ENCODE measurements at places on chromosomes 5 and 9. TPM values are rescaled to one million over a fixed set of nuclear protein-coding genes. Genes with fewer than 3 reads are reported as not detected.
A peak's percentile ranks its signal among the peaks of the same experiment; 100 is the strongest.

The LVRN gene
- not detected for total RNA-seq

GRCh38 chr9:82334286-82334685, 345.7 kb downstream of the SPATA31D1 start:
- peak; percentile 90 for DNase-seq
- H3K4me1 ChIP-seq, result peaks cover 54% of the 10 kb centered on the region
- no peak overlapping the region for H3K4me3 ChIP-seq
- peak overlapping the region; percentile 40 for H3K27ac ChIP-seq

- no peaks in the 10 kb centered on the region for H3K4me1 ChIP-seq
- H3K27ac ChIP-seq, result no peak overlapping the region
- no peak for DNase-seq
- no peak overlapping the region for H3K4me3 ChIP-seq
Observed at GRCh38 chr9:75950998-75951397, 60.5 kb downstream of the PCSK5 start.

- no peak overlapping the region for H3K27ac ChIP-seq
- peaks cover 9% of the 10 kb centered on the region for H3K4me1 ChIP-seq
- DNase-seq, result no peak
- H3K4me3 ChIP-seq, result no peak overlapping the region
- no peaks in the 10 kb centered on the region for H3K27me3 ChIP-seq
Observed at GRCh38 chr5:96312383-96312782, 120.7 kb downstream of the PCSK1 start.

DNA sequence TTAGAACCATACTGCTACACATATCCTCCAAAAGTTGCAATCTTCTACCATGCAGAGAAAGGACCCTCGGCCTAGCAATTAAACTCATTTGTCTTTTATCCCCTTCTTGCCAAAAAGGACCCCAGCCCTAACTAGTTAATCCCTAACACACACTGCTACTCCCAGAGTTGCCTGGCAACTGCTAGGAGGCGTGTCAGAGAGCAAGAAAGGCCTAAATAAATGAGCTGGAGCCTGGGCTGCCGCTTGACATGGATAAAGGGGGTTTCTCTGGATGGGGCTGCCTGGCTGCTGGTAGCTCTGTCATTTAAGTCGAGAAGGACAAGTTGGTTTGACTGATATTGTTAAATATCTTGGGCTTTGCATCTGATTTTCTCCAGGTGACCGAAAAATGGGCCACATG, 194.8 kb downstream of the CRB2 start:
- H3K27ac ChIP-seq, result no peak overlapping the region
- no peaks in the 10 kb centered on the region for H3K36me3 ChIP-seq
- H3K4me1 ChIP-seq, result no peaks in the 10 kb centered on the region
- DNase-seq, result no peak
- H3K27me3 ChIP-seq, result no peaks in the 10 kb centered on the region

DNA sequence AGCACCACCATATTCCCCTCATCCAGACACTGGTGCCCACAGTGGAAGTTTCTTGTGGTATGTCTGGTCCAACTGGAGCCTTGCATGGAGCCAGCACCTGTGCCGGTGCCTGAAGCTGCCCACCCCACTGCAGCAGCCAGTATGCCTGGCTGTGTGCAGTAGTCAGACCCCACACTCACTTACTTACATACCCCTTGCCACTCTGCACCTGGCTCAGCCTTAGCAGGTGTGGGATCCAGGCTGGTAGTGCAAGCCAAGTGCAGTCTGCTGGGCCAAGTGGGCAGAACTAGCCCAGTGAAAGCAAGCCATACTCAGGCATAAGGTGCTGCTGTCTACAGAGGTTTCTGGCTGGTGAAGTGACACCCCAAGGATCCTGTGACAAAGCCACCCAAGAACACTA, 871.4 kb upstream of the C9orf72 start:
- no peak overlapping the region for H3K4me3 ChIP-seq
- no peaks in the 10 kb centered on the region for H3K4me1 ChIP-seq
- H3K27me3 ChIP-seq, result no peaks in the 10 kb centered on the region
- H3K27ac ChIP-seq, result no peak overlapping the region
- no peaks in the 10 kb centered on the region for H3K36me3 ChIP-seq

The IGFBPL1 gene
- total RNA-seq, result 0.76 TPM

- H3K27ac ChIP-seq, result peak overlapping the region; percentile 85
- H3K27me3 ChIP-seq, result no peaks in the 10 kb centered on the region
- peak; percentile 92 for DNase-seq
- peak overlapping the region; percentile 41 for H3K4me3 ChIP-seq
Observed at GRCh38 chr5:67998709-67999261, 216.8 kb upstream of the PIK3R1 start.

The INSYN2B gene
- 43.2 TPM for total RNA-seq

The CTNND2 gene
- not detected for total RNA-seq

DNA sequence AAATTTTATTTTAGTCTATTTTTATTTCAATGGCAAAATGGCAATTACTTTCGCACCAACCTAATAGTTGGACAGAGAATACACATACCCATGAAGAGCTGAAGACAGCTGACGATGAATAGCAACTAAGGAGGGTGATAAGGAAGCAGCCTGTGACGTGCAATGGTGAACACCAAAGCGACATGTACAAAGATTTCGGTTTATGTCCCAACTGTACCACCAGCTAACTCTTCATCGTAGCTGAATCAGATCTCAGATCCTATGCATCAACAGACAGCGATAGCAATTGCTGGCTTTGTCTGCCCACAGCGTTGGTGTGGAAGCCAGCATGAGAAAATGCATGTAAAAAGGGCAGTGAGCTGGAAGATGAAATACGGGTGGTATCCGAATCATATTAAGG, 130.6 kb upstream of the ANKH start:
- peaks cover 16% of the 10 kb centered on the region for H3K4me1 ChIP-seq
- no peak for DNase-seq
- H3K27ac ChIP-seq, result no peak overlapping the region
- H3K36me3 ChIP-seq, result no peaks in the 10 kb centered on the region
- H3K4me3 ChIP-seq, result no peak overlapping the region

- no peaks in the 10 kb centered on the region for H3K36me3 ChIP-seq
- H3K4me1 ChIP-seq, result no peaks in the 10 kb centered on the region
- H3K27ac ChIP-seq, result no peak overlapping the region
- no peak overlapping the region for H3K4me3 ChIP-seq
- no peak for DNase-seq
Observed at GRCh38 chr5:174550026-174550425, 174.4 kb upstream of the MSX2 start.

GRCh38 chr5:80041527-80041926, 6.4 kb downstream of the THBS4 start:
- DNase-seq, result no peak
- peaks cover 38% of the 10 kb centered on the region for H3K27me3 ChIP-seq
- no peak overlapping the region for H3K4me3 ChIP-seq
- H3K4me1 ChIP-seq, result no peaks in the 10 kb centered on the region
- H3K36me3 ChIP-seq, result no peaks in the 10 kb centered on the region
- H3K27ac ChIP-seq, result no peak overlapping the region

The SPAG8 gene
- 0.76 TPM for total RNA-seq

GRCh38 chr5:158324236-158324635, 465.3 kb upstream of the CLINT1 start:
- DNase-seq, result no peak
- no peaks in the 10 kb centered on the region for H3K27me3 ChIP-seq
- no peak overlapping the region for H3K4me3 ChIP-seq
- H3K36me3 ChIP-seq, result no peaks in the 10 kb centered on the region

DNA sequence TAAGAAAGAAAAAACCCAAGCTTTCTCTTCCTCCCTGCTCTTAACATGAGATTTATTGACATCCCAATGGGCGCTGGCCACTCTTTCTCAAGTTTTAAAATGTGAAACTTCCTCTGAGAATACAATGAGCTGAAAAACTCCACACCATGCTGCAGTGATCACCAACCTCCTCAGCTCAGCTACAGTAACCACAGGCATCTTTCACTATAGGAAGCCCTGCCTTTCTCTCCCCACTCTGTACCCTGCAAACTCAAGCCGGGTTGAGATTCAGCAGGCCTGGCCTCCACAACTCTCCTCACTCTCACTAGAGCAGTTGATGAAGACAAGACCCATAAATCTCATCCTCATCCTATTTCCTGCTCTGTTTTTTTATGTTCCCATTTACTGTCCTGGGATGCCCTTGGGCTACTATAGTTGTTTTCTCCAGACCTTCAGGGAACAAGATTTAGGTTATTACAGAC, 48.3 kb downstream of the SH3TC2 start:
- H3K27me3 ChIP-seq, result peaks cover 8% of the 10 kb centered on the region
- H3K4me3 ChIP-seq, result no peak overlapping the region
- no peak overlapping the region for H3K27ac ChIP-seq
- DNase-seq, result no peak

DNA sequence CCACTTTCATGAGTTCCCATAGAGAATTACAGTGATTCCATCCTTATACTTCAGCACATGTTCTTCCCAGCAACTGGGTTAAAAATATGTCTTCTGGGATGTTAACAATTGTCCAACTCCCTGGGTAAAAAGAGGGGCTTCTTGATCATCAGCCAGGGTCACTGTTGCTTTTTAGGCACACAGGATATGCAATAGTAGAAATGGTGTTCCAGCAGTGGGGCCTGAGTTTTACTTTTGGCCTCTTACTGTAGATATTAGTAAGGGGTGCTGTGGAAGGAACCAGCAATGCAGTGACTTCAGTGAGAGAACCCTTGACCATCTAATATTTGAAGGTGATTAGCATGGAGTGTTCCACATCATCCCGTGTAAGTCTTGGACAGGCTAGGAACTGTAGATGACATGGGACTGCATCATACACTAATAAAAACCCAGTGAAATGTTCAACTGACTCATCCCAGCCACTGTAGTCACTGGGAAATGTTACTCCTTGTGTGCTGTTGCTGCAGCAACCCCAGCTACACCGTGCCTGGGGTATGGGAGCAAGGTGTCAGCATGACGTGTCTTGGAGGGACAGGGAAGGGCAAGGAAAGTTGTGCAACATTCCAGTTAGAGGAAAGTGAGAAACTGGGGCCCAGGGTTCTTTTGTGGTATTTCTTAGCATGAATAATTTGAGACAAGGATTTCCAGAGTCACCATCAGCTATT, 610.9 kb downstream of the RAB3C start:
- peak overlapping the region; percentile 87 for H3K27ac ChIP-seq
- no peaks in the 10 kb centered on the region for H3K36me3 ChIP-seq
- H3K4me3 ChIP-seq, result no peak overlapping the region
- DNase-seq, result peak; percentile 99
- H3K4me1 ChIP-seq, result peaks cover 10% of the 10 kb centered on the region
- no peaks in the 10 kb centered on the region for H3K27me3 ChIP-seq

- no peak overlapping the region for H3K27ac ChIP-seq
- no peak overlapping the region for H3K4me3 ChIP-seq
- H3K27me3 ChIP-seq, result no peaks in the 10 kb centered on the region
- DNase-seq, result peak; percentile 54
- H3K4me1 ChIP-seq, result peaks cover 15% of the 10 kb centered on the region
Observed at GRCh38 chr9:3954331-3955304, 345.2 kb downstream of the GLIS3 start.

GRCh38 chr9:89732295-89732938, 127.6 kb downstream of the GADD45G start:
- no peak overlapping the region for H3K4me3 ChIP-seq
- no peaks in the 10 kb centered on the region for H3K27me3 ChIP-seq
- DNase-seq, result no peak
- H3K27ac ChIP-seq, result no peak overlapping the region

The OR13F1 gene
- total RNA-seq, result not detected

DNA sequence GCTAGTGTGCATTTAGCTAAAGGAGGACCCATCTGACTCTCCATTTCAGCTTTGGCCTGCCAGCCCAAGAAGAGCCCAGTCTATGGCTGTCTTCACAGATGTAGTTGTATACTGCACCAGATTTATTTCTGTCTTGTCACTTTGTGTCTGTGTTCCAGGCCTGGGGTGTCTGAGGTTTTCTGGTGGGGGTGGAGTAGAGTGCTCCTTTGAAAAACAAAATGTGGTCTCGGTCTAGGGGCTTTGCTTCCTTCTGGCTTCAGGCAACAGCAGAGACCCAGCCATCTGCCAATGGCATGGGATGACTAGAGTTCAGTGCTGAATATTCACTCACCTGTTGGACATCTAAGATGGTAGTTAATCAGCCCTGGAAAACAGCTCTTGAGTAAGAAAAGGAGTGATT, 10.9 kb downstream of the IGIP start:
- H3K27ac ChIP-seq, result no peak overlapping the region
- no peak overlapping the region for H3K4me3 ChIP-seq
- H3K36me3 ChIP-seq, result no peaks in the 10 kb centered on the region
- H3K27me3 ChIP-seq, result no peaks in the 10 kb centered on the region

The PCSK5 gene
- total RNA-seq, result 3.9 TPM

- H3K27me3 ChIP-seq, result no peaks in the 10 kb centered on the region
- H3K4me3 ChIP-seq, result no peak overlapping the region
- no peaks in the 10 kb centered on the region for H3K36me3 ChIP-seq
- no peak for DNase-seq
Observed at GRCh38 chr9:76077537-76077936, 187.1 kb downstream of the PCSK5 start.

The ADCY2 gene
- not detected for total RNA-seq

GRCh38 chr9:38004809-38005560, 64.0 kb downstream of the SHB start:
- no peak for DNase-seq
- no peak overlapping the region for H3K27ac ChIP-seq
- H3K4me1 ChIP-seq, result peaks cover 26% of the 10 kb centered on the region
- H3K4me3 ChIP-seq, result no peak overlapping the region
- H3K27me3 ChIP-seq, result no peaks in the 10 kb centered on the region

The RASEF gene
- total RNA-seq, result 0.11 TPM

The SOX30 gene
- total RNA-seq, result not detected

DNA sequence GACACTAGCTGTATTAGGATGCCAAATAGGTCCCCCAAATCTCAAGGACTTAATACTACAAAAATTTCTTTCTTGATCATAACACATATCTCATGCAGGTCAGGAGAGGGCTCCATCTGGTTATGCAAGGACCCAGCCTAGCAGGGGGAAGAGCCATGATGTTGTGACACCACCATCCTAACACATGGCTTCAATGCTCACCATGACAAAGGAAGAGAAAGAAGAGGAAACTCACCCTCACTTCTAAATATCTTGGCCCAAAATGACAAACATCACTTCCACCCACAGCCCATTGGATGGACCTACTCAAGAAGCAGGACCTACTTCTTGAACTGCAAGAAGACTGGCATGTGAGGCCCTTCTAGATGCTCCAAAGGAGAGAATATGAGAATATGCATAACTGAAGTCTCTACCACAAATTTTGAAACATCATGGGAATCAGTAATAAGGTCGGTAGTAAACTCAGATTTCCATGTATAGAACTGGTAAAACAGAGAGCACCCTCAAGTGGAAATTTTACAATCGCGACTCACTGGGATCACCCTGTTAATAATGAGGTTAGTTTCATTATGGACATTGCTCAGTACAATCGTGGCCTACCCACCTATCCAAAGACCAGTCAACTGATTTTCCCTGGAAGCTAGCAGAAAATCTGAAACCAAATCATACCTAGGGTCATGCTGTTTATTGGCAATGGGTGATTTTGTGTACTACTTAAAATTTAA, 308.2 kb downstream of the ACTL7B start:
- H3K27me3 ChIP-seq, result no peaks in the 10 kb centered on the region
- H3K4me3 ChIP-seq, result no peak overlapping the region
- no peak for DNase-seq
- peaks cover 31% of the 10 kb centered on the region for H3K4me1 ChIP-seq

Measured in GM23248 (cell line).